ENCODE measurements at places on chromosomes 6 and 20.
A peak's percentile ranks its signal among the peaks of the same experiment; 100 is the strongest.

- H3K4me1 ChIP-seq = 0 out of 2 replicates have a peak, but pooled peaks cover 4% of the 10 kb centered on the region
- H3K36me3 ChIP-seq = no peaks in the 10 kb centered on the region
- H3K27ac ChIP-seq = no peak overlapping the region
- no peaks in the 10 kb centered on the region for H3K27me3 ChIP-seq
- H3K4me3 ChIP-seq = no peak overlapping the region
These were observed 47.0 kb downstream of the SLC22A23 start for GRCh38 chr6:3409699-3410384.

- no peaks in the 10 kb centered on the region for H3K36me3 ChIP-seq
- no peak overlapping the region for H3K4me3 ChIP-seq
- no peak for DNase-seq
These were observed 436.0 kb downstream of the HACE1 start for GRCh38 chr6:104423691-104424090.

DNA sequence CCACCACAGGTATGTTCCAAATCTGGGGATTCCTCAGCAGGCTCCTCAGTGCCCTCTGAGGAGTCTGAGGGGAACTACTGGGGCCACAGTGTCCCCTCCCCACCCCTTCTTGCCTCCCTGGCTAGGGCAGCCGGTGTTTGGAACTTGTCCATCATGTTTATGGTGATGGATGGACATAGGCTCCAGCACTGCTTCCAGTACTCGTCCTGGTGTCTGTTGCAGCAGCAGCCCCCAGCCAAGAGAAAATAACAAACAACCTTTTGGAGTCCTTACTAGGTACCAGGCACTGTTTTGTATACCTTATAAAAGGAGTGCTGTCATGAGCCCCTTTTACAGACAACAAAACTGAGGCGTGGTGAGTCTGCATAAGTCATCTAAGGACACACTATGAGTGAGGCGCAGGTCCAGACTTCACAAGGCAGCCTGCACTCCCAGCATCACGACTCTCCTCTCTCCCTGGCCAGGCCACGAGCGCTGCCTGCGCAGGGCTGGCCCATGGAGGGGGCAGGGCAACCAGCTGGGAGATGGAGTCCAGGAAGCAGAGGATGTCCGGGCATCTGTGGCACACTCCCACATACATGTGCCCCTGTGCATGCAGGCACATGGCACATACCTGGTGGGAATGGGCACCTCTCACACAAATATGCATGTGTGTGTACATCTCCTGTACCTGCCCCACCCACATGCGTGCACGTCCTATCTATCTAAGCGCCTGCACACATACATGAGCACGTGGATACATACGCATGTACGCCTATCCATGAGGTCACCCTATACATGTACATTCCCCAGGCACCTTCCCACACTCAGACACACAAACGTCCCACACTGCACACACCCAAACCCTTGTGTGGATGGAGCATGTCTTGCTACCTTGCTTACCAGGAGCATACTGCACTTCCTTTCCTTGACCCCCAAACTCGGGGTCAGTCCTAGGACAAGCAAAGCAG lies 152.7 kb downstream of the VEGFA start:
- H3K27ac ChIP-seq = no peak overlapping the region
- H3K4me1 ChIP-seq = peaks cover 12% of the 10 kb centered on the region
- H3K4me3 ChIP-seq = no peak overlapping the region

DNA sequence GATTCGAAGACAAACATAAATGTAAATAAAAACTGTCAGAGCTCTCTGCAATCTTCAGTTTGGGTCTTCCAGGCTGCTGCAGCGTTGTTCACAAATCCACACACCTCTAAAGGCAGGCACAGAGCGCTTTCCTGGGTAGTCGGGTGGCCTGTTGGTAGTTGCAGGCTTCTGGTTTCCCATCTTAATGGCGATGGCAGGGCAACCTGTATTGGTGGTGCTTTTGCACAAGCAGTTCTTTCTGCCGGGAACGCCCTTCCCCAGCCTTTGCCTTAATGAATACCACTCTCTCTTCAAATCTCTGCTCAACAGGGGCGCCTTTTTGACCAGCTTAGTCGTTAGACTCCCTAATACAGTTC lies 723 bp upstream of the IFT52 start:
- no peaks in the 10 kb centered on the region for H3K27me3 ChIP-seq
- peak overlapping the region; percentile 72 for H3K27ac ChIP-seq
- H3K36me3 ChIP-seq = no peaks in the 10 kb centered on the region
- H3K4me1 ChIP-seq = peaks cover 3% of the 10 kb centered on the region

DNA sequence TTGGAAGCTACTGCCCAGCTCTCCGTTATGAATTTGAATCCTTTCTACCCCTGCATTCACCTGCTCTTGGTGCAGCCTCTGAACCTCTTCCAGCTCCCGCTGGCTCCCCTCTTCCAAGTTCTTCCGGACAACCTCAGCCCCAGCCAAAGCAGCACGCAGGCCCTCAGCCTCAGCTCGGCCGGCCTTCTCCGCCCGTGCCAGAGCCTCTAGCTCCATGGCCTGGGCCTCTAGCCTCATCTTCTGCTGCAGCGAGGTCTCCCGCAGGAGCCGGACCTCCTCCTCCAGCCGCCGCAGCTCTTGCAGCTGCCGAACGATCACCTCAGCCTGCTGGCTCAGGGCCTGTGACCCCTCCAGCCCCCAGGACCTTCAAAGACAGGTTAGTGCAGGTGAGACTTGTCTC lies 3.2 kb downstream of the CCHCR1 start:
- DNase-seq = no peak
- peaks cover 5% of the 10 kb centered on the region for H3K4me1 ChIP-seq
- no peak overlapping the region for H3K27ac ChIP-seq
- no peaks in the 10 kb centered on the region for H3K27me3 ChIP-seq
- H3K36me3 ChIP-seq = no peaks in the 10 kb centered on the region

- H3K36me3 ChIP-seq = no peaks in the 10 kb centered on the region
- DNase-seq = no peak
- H3K27ac ChIP-seq = no peak overlapping the region
These were observed 182.4 kb upstream of the QKI start for GRCh38 chr6:163232015-163232523.

DNA sequence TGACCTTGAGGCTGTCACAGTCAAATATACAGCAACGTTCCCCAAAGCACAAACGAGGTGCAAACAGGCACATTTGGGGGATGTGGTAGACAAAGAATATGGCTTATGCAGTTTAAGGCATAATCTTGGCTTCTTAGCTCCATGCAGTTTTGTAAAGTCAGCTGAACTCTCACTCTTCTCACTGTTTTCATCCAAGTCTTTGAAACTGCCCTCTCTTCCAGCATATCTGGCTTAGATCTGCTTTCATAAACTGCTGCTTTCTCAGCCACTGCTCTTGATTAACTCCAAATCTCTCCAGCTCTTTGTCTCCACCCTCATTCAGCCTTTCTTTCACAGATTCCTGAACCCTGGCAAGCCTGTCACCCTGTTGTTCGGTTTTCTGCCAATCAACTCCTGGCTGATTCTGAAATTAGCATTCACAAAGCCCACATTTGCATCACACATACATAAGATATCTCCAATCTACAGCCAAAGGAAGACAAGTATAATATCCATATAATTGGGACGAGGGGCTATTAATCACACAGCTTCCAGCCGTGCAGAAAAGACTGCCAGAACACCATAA lies 301.1 kb upstream of the RNF217 start:
- no peaks in the 10 kb centered on the region for H3K4me1 ChIP-seq
- no peak overlapping the region for H3K4me3 ChIP-seq
- no peak for DNase-seq
- no peaks in the 10 kb centered on the region for H3K36me3 ChIP-seq
- no peak overlapping the region for H3K27ac ChIP-seq

DNA sequence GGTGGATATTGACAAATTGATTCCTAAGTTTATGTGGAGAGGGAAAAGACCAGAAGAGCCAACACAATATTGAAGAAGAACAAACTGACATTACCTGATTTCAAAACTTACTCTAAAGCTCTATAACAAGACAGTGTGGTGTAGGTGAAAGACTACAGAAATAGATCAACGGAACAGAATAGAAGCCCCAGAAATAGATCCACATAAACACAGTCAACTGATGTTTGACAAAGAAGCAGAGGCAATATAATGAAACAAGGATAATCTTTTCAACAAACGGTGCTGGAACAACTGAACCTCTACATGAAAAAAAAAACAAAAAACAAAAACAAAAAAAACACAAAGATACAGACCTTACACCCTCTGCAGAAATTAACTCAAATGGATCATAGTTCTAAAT lies 50.2 kb downstream of the MAP3K5 start:
- no peak for DNase-seq
- no peaks in the 10 kb centered on the region for H3K36me3 ChIP-seq
- no peaks in the 10 kb centered on the region for H3K27me3 ChIP-seq
- H3K4me1 ChIP-seq = no peaks in the 10 kb centered on the region
- H3K4me3 ChIP-seq = no peak overlapping the region

- H3K4me1 ChIP-seq = no peaks in the 10 kb centered on the region
- no peak overlapping the region for H3K4me3 ChIP-seq
- no peaks in the 10 kb centered on the region for H3K27me3 ChIP-seq
These were observed 6.7 kb upstream of the PNRC1 start for GRCh38 chr6:89073840-89074239.

DNA sequence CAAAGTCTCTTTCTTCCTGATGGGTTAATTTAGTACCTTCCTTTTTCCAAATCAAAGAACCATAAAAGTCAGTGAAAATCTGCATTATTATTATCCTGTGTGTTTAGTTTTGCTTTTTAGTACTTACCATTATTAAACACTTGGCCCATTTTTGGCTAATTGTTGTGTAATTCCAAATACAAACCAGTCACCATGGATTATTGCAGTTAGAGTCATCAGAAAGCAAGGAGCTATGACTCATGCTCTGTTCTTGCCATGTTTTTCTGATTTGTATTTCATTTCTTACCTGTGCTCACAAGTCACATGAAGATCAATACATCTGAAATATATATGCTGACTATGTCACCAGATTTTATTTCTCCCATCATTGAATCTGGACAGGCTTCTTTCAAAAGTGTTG lies 31.3 kb downstream of the SLC22A3 start:
- peaks cover 6% of the 10 kb centered on the region for H3K4me1 ChIP-seq
- no peaks in the 10 kb centered on the region for H3K27me3 ChIP-seq
- H3K36me3 ChIP-seq = no peaks in the 10 kb centered on the region

GRCh38 chr20:51876313-51876940 lies 74.1 kb upstream of the SALL4 start:
- H3K27me3 ChIP-seq = no peaks in the 10 kb centered on the region
- no peak for DNase-seq
- H3K27ac ChIP-seq = no peak overlapping the region
- no peaks in the 10 kb centered on the region for H3K4me1 ChIP-seq
- H3K4me3 ChIP-seq = no peak overlapping the region

GRCh38 chr6:111761783-111762312 lies 111.4 kb downstream of the FYN start:
- no peaks in the 10 kb centered on the region for H3K27me3 ChIP-seq
- no peak for DNase-seq
- H3K36me3 ChIP-seq = no peaks in the 10 kb centered on the region
- no peak overlapping the region for H3K27ac ChIP-seq

- no peaks in the 10 kb centered on the region for H3K27me3 ChIP-seq
- H3K4me1 ChIP-seq = peaks cover 10% of the 10 kb centered on the region
- H3K27ac ChIP-seq = no peak overlapping the region
- DNase-seq = no peak
- no peaks in the 10 kb centered on the region for H3K36me3 ChIP-seq
These were observed 1.2 kb downstream of the MTCH1 start for GRCh38 chr6:36984581-36985416.

GRCh38 chr6:130152908-130153510 lies 69.7 kb downstream of the SAMD3 start:
- H3K36me3 ChIP-seq = no peaks in the 10 kb centered on the region
- no peak overlapping the region for H3K4me3 ChIP-seq
- H3K4me1 ChIP-seq = no peaks in the 10 kb centered on the region

- no peaks in the 10 kb centered on the region for H3K4me1 ChIP-seq
- H3K27me3 ChIP-seq = no peaks in the 10 kb centered on the region
- H3K27ac ChIP-seq = no peak overlapping the region
- H3K4me3 ChIP-seq = no peak overlapping the region
- no peak for DNase-seq
These were observed 253.4 kb downstream of the EPHA7 start for GRCh38 chr6:93165850-93166430.

GRCh38 chr20:59686404-59687346 lies 82.3 kb downstream of the PHACTR3 start:
- no peak overlapping the region for H3K27ac ChIP-seq
- H3K4me3 ChIP-seq = no peak overlapping the region
- DNase-seq = no peak
- H3K27me3 ChIP-seq = peaks cover 58% of the 10 kb centered on the region

GRCh38 chr20:46132705-46133120 lies 14.6 kb downstream of the CD40 start:
- no peaks in the 10 kb centered on the region for H3K4me1 ChIP-seq
- H3K27ac ChIP-seq = no peak overlapping the region
- DNase-seq = peak; percentile 59
- H3K4me3 ChIP-seq = no peak overlapping the region

GRCh38 chr6:112951829-112952228 lies 604.7 kb downstream of the RFPL4B start:
- H3K4me1 ChIP-seq = no peaks in the 10 kb centered on the region
- no peaks in the 10 kb centered on the region for H3K36me3 ChIP-seq
- DNase-seq = no peak
- H3K27me3 ChIP-seq = no peaks in the 10 kb centered on the region

GRCh38 chr20:671252-672030 lies 4.2 kb downstream of the SCRT2 start:
- no peak overlapping the region for H3K4me3 ChIP-seq
- H3K27me3 ChIP-seq = peaks cover 33% of the 10 kb centered on the region
- H3K36me3 ChIP-seq = no peaks in the 10 kb centered on the region
- DNase-seq = no peak

DNA sequence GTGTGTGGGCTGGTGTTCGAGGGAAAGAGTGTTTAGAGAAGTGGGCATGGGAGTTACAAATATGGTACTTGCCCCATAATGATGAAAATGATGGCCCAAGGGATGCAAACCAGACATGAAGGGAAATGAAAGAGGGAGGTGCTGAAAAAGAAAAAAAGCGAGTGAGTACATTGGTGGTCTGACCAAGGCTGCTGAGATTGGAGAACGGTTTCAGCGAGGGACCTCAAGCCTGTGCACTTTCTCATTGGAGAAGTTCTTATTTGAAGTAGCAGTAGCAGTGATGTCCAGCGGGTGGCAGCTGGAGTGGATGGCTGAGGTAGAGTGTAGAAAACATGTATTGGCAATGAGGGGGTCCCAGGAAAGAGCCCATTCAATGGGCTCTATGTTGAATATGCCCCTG lies 54.8 kb downstream of the TNFAIP3 start:
- H3K27me3 ChIP-seq = no peaks in the 10 kb centered on the region
- no peaks in the 10 kb centered on the region for H3K36me3 ChIP-seq
- peaks cover 36% of the 10 kb centered on the region for H3K4me1 ChIP-seq
- H3K27ac ChIP-seq = no peak overlapping the region
- no peak overlapping the region for H3K4me3 ChIP-seq

Data from MM.1S (cell line).